ENCODE measurements at places on chromosomes 5 and 9.

GRCh38 chr9:35776018-35776417 lies 15.4 kb upstream of the NPR2 start:
- DNase-seq, result no peak

DNA sequence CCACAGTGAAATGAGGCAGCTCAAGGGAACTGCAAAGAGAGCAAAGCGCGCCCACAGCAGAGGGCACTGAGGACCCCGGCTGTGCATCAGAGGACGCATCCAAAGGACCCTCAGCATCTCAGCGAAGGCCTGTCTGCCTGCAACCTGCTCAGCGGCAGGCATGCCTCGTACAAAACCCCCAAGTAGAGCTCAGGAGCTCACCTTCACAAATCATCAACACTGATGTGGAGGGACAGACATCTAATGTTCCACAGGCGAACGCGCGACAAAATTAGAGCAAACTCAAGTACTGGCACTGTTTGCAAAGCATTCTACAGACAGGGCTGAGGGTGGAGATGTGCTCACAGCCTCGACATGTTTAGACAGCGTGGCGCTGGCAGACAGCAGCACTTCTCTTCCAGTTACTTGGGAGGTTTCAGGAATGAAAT lies 81.0 kb downstream of the DCP2 start:
- no peak for DNase-seq

GRCh38 chr9:133403766-133404453 lies 13.9 kb downstream of the REXO4 start:
- DNase-seq, result peak; percentile 56

DNA sequence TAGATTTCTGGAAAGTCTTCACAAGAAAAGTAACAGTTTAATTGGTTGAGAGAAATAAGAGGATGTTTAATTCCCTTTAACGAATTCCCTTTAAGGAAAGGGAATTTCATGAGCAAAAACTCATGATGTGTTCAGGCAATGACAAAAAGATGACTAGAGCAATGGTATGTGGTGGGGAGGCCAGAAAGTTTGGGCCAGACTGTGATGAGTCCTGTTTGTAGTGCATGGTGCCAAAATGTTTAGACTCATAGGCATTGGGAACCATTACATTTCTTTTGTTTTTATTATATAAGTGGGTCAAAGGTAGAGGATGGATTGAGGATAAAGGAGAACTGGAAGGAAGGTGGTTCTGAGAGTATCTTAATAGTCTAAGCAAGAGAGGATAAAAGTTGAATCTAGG lies 10.9 kb downstream of the CNTRL start:
- no peak for DNase-seq

DNA sequence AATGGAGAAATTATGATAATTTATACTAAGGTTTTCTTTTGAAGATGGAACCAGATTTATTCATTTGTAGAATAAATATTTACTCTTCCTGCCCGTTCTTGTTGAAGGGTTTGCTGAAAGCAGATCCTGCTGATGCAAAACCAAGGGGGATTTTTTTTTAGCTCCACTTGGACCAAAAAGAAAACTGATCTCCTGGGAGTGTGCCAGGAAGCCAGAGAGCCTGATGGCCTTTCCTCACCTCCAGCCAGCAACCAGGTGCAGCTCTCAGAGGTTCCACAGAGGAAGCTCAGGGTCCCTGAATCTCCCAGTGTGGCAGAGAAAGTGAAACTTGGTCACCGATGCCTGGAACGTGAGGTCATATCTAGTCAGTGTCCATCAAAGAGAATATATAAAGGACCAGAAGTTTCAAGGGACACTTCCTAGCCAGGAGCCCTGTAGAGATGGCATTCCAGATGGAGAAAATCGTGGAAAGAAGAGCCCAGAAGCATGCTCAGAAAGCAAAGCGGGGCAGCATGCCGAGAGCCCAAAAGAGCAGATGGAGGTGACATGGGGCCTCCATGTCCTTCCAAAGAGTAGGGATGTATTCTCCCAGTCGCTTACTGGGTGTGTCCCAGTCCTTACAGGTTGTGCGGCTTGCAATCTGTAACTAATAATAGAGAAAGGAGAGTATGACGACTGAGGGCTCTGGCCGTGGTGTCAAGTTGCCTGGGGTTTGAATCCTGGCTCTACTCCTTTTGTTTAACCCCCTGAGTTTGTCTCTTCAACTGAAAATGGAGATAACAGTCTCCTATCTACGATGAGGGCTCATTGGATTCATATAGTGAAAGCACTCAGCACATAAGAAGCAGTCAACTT lies 12.2 kb downstream of the AFAP1L1 start:
- DNase-seq, result no peak
